ENCODE measurements at places on chromosomes 6 and 20.
A peak's percentile ranks its signal among the peaks of the same experiment; 100 is the strongest.

- no peak for DNase-seq
- no peaks in the 10 kb centered on the region for H3K36me3 ChIP-seq
- no peak overlapping the region for H3K27ac ChIP-seq
- no peaks in the 10 kb centered on the region for H3K27me3 ChIP-seq
These were observed 85.1 kb upstream of the CNKSR3 start for GRCh38 chr6:154595538-154595937.

- no peaks in the 10 kb centered on the region for H3K36me3 ChIP-seq
- DNase-seq, result no peak
- no peak overlapping the region for H3K4me3 ChIP-seq
- no peak overlapping the region for H3K27ac ChIP-seq
- H3K27me3 ChIP-seq, result no peaks in the 10 kb centered on the region
- no peaks in the 10 kb centered on the region for H3K4me1 ChIP-seq
These were observed 256.3 kb upstream of the SOX4 start for GRCh38 chr6:21337263-21337662.

DNA sequence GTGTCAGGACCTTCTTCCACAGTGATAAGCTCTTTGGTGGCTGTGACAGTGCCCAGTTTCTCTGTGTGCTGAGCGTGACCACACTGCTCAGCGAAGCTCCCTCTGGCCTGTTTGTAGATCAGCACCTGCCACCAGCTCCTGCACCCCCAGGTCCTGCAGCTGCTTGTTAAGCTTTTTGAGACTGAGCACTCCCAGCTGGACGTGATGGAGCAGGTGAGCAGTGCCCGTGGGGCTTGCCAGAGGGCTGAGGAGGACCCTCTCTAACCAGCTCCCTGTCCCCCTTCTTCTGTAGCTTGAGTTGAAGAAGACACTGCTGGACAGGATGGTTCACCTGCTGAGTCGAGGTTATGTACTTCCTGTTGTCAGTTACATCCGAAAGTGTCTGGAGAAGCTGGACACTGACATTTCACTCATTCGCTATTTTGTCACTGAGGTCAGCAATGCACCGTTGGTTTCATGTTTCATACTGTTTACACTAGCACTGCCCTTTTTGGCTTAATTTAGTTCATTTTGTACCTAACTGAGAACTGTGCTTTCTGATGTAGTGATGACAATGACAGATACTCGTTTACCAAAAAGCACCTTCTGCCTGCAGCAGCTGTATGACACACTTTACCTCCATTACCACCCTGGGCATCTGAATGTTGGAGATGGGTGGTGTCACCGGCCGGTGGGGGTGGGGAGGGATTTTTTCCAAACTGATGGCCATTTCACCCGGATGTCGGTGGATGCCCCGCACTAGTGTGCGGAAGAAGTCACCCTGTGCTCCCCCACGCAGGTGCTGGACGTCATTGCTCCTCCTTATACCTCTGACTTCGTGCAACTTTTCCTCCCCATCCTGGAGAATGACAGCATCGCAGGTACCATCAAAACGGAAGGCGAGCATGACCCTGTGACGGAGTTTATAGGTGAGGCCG lies 12.5 kb downstream of the NELFCD start:
- H3K4me1 ChIP-seq, result no peaks in the 10 kb centered on the region
- peak; percentile 57 for DNase-seq
- no peak overlapping the region for H3K4me3 ChIP-seq
- no peaks in the 10 kb centered on the region for H3K27me3 ChIP-seq

- H3K36me3 ChIP-seq, result peaks cover 85% of the 10 kb centered on the region
- no peaks in the 10 kb centered on the region for H3K27me3 ChIP-seq
- H3K4me3 ChIP-seq, result no peak overlapping the region
- DNase-seq, result peak; percentile 61
These were observed 24.5 kb downstream of the PYGB start for GRCh38 chr20:25272223-25273000.

DNA sequence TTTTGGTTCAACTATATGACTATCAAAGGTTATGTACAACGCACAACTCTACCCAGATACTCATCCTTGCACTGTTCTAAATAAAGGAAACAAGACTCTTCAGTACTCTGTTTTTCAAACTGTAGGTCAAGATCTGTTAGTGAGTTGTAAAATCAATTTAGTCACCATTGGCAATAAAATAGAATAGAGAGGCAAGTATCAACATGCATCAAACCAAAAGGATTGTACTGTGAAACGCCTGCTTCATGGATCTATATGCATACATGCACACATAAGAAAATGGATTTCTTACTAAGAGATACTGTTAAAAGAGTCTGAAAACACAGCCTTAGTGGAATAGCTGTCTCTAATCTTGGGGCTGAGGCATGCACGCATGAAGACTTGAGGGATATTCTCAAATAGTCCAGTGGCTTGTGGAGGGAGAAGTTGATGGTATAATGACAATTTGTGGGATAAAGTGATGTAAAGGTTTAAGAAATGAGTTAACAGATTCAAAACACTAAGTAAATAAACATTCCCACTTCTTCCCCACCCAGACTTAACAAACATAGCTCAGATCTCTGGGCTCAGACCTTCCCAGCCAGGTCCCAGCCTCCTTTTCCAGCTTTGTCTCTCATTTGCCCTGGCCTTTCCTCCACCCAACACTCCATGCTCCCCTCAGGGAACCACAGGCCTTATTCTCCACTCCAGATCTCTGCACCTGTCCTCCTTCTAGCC lies 10.7 kb upstream of the LZTS3 start:
- H3K36me3 ChIP-seq, result no peaks in the 10 kb centered on the region
- no peak overlapping the region for H3K4me3 ChIP-seq
- no peak for DNase-seq
- H3K4me1 ChIP-seq, result no peaks in the 10 kb centered on the region
- no peaks in the 10 kb centered on the region for H3K27me3 ChIP-seq

DNA sequence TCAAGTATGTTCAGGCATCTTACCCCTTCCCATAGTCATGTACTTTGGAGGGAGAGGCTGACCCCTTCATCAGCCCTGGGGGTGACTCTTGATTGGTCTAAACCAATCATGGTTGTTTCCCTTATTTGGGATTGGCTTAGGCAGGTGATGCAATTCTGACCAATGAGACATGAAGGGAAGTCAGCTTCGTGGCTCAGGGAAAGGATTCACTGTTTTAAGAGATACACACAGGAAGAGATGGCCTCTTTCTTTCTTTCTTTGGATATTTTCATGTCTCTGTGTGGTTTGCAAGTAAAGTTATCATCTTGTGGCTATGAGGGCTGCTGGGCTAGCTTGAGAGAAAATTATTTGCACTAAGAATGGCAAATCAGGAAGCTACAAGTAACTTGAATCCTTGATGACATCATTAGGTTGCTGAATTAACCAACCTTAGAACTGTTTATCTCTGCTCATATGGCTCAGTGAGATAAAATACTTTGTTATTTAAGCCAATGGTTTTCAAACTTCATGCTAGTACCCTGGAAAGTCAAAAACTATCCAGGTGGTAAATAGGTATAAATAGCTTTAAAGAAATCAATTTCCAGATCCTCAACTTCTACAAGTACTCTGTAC lies 144.2 kb upstream of the CENPW start:
- no peaks in the 10 kb centered on the region for H3K36me3 ChIP-seq
- H3K4me1 ChIP-seq, result no peaks in the 10 kb centered on the region
- H3K27ac ChIP-seq, result no peak overlapping the region
- no peaks in the 10 kb centered on the region for H3K27me3 ChIP-seq
- H3K4me3 ChIP-seq, result no peak overlapping the region

DNA sequence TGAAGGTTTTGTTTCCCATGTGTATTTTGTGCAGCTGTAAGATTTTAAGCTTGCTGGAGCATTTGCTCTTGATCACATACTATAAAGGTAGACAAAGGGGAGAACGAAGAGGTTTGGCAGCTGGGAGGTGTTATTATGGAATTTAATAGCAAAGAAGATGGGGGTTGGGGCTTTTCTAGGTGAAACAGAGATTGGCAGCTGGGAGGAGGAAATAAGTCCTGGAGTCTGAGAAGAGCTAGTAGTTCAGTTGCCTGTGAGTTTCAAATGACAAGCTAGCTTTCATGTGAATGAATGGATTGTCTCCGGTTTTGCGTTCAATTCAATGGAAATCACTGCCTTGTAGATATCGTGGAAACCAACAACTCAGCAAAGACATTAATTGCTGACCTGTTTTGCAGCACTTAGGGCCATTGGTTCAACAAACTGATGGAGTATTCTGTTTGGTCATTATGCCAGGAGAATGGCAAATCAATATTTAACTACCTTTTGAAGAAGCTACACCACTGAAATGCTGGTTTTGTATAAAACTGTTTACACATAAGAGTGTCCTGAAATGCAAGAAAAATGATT lies 38.1 kb upstream of the FLRT3 start:
- no peak for DNase-seq
- H3K4me1 ChIP-seq, result no peaks in the 10 kb centered on the region
- H3K4me3 ChIP-seq, result no peak overlapping the region
- H3K27me3 ChIP-seq, result no peaks in the 10 kb centered on the region
- no peak overlapping the region for H3K27ac ChIP-seq
- no peaks in the 10 kb centered on the region for H3K36me3 ChIP-seq
